ENCODE measurements at places on chromosomes 11 and 22.

- DNase-seq = no peak
These were observed 41.7 kb upstream of the SMTN start for GRCh38 chr22:31039393-31039792.

- DNase-seq = no peak
These were observed 17.6 kb downstream of the PRDM11 start for GRCh38 chr11:45163956-45164575.

- no peak for DNase-seq
These were observed 41.8 kb upstream of the AMPD3 start for GRCh38 chr11:10413268-10413667.

DNA sequence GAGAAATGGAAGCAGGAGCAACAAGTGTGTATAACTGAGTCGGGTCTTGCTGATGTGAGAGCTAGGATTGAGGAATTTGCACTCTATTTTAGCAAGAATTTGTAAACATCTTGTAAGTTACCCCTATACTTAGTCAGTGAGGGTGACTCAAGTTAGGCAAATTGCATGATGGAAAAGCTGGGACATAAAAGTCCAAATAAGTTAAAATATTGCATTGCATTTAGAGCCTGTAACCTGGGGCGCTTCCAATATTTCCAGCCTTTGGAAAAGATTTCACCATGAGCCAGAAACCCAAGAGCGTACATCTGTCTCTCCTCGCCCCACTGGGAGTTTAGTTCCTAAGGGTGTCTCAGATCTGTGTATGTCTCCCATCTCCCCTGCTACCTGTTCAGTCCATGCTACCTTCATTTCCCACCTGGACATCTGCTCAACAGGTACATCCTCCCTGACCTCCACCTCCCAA, 37.0 kb upstream of the ACCSL start:
- no peak for DNase-seq

- no peak for DNase-seq
These were observed 14.7 kb upstream of the SHANK3 start for GRCh38 chr22:50657925-50658324.

GRCh38 chr22:47006869-47007268, 244.4 kb downstream of the TBC1D22A start:
- no peak for DNase-seq

DNA sequence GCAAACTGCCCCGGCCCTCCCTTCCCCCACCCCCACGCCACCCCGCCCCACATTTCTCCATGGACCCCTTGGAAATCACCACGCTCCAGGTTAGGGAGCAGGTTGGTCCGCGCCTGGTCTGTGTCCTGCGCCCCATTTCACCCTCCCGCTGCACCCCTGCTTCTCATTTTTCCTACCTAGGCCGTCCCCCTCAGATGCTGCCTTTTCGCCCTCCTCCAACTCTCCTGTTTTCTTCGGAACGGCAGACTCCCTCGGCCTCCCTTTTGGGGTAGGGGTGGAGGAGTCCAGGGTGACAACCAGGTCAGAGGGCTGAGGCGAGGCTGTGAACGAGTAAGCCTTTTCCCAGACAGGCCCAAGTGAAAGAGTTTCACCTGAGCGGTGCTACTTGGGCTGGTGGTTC, 893 bp upstream of the SCN4B start:
- no peak for DNase-seq

DNA sequence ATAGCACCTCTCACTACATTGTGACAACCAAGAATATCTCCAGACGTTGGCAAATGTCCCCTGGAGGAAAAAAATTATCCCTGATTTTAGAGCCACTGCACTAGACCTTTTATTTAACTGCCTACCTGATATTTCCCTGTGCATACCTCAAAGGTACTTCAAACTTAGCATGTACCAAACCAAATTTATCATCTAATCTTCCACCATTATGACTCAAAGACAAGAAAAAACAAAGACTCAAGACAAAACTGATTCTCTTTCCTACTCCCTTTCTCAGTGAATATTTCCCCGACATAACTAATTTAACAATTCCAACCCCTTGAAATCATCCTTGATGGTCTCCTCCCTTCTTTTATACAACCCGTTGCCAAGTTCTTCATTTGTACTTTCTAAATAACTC, 136.0 kb downstream of the CCDC81 start:
- DNase-seq = no peak

All from stimulated activated CD4-positive, alpha-beta T cell treated with anti-CD3 and anti-CD28 coated beads, Interleukin-15, amount 100 ng/mL, for 1 hour (primary cell).